Hematopoietic multipotent progenitor cell treated with erythropoietin and hydrocortisone succinate and interleukin-3 and kit ligand, for 8 days (in vitro differentiated cells): ENCODE measurements at places on chromosomes 5 and 9.
A peak's percentile ranks its signal among the peaks of the same experiment; 100 is the strongest.

- DNase-seq, result no peak
Observed at GRCh38 chr9:113623851-113624485, 160.4 kb downstream of the RGS3 start.

DNA sequence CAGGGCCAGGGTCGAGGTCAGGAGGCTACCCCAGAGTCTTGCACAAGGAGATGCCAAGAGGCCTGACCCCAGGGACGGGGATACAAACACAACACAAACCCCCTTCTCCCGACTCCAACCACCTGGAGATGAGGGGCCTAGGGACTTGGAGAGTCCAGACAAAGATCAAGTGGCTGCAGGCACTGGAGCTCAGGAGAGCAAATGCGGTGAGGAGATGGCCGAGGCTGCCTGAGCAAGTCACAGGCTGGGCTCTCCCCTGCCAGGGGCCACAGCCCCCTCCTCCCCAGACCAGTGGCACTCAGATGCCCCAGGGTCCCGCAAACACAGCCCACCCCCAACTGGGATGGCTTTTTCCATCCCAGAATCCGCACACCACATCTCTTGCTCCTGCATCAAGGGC is 15.8 kb downstream of the SH3GLB2 start:
- DNase-seq, result no peak

GRCh38 chr9:86521977-86522376 is 167.8 kb upstream of the TUT7 start:
- DNase-seq, result no peak

DNA sequence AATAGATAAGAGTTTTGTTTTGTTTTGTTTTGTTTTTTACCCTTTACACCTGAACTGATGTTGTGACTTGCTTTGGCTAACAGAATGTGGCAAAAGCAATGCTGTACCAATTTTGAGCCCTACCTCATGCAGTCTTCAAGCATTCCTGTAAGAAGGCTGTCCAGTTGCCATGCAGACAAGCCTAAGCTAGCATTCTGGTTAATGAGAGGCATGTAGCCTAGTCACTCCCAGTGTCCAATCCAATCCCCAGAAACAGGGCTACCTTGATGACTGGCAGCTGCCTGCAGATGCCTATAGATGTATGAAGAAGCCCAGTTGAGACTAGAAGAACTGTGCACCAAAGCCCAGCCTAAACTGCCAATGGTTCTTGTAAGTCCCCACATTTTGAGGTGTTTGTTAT is 9.4 kb upstream of the EFNA5 start:
- DNase-seq, result no peak

GRCh38 chr9:128080206-128080605 is 12.2 kb downstream of the SLC25A25 start:
- DNase-seq, result peak; percentile 72

DNA sequence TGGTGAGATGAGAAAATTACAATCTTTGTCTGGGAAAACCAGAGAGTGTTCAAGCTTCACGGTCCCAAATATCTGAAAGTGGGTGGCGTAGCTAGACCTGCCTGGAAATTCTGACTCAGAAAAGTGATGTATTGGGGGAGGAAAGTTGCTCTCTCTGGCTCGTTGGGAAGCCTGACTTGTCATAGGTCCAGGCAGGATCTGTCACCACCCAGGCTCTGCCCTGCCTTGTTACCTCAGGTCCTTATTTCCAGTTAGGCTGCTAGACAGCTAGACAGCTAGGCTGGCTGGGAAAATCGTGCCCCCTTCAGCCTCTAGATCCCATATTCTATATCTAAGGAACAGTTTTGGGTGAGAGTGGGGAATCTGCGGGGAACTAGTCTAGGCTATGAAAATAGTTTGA is 41.0 kb upstream of the HCN1 start:
- no peak for DNase-seq

DNA sequence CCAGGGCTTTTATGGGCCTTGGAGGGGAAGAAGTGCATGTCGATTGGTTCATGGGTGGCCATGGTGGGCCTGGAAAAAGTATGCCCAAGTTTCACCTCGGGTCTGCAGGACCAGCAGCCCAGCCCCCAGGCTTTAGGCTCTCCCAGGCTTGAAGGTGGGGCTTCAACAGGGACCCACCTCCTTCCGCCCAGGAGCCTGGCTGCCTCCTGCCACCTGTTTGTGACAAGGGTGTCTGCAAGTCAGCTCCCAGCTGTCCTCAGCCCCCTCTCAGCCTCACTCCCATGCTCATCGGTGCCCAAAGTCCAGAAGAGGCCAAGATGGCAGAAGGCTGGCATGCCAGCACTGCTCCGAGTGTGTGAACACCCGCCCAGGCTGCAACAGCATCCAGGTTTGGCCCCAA is 1063.2 kb upstream of the ACO1 start:
- no peak for DNase-seq

DNA sequence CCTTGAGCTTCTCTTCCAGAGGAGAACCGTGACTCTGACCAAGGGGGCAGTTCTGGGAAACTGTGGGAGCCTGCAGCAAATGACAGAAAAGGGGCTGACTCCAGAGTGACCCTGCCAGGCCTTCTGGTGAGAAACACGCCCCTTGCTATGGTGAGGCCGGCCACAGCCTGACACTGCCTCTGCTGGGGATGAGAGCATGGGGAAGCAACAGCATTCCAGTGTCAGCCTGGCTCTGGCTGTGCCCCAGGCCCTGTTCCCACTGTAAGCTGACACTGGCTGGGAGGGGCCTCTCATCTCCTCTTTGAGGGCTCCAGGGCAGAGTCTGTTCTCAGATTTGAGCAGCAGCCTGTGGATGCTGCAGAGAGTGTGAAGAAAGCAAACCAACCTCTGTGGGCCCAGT is 180.0 kb upstream of the IL12B start:
- DNase-seq, result no peak

DNA sequence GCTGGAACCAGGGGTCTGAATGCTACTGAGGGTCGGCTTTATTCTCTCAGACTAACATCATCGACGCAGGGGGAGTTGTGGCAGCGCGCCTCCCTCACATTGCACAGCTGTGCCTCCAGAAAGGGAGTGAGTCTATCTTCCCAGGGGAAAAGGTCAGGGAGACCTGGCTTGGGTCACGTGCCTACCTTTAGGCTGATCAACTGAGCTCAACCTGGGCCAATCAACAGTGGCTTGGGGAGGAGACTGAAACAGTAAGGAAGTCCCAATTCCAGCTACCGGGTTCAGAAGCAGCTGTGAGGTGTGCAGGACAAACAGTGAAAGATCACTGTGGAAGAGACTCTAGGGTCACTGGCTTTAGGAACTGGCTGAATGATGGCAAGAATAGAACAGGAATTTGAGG is 14.3 kb downstream of the SNX30 start:
- no peak for DNase-seq

GRCh38 chr5:93433422-93433821 is 147.6 kb downstream of the NR2F1-AS1 start:
- no peak for DNase-seq

DNA sequence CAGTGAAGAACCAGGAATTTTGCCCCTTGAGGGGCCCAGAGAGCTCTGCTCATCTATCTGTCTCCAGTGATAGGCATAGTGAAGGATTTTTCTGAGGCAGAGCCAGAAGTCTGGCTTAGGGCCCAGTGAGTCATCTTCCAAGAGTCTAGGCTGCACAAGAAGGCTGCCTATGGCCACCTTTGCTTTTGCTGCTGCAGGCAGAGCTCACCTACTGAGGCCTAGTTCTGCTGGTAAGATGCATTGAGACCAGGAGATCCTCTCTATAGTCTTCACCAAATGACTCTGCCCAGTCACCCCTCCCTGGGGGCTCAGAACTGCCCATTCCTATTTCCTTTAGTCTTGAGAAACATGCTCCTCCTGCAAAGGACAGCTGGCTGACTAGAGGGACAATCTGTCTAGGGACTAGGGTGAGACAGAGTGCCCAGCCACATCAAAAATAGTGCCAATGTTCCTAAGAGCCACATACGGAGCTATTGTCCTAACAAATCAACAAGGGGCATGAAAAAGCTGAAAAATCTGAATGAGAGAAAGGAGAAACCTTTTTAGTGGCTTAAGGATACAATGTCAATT is 40.3 kb upstream of the CDKN2AIPNL start:
- DNase-seq, result peak; percentile 65
